HepG2 (cell line): ENCODE measurements at places on chromosomes 11 and 22.

DNA sequence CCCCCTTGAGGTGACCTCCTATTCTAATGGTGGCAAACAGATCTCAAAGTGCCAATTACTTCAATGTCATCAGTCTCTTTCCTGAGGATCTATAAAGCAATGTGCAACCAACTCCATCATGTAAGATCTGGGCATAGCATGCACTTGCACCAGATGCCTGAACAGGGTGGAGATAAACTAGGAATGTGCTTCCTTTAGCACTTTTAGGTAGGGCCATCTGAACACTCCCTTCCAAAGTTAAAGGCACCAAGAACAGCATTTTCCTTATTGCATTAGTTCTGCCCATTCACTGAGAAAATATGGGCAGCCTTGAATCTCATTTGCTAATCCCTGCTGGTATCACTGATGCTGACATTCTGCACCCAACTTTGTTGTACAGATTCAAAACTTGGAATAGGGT, 112.0 kb downstream of the SGSM3 start:
- no peak for DNase-seq

- no peak for DNase-seq
Observed at GRCh38 chr11:27205250-27205649, 157.8 kb downstream of the CCDC34 start.

DNA sequence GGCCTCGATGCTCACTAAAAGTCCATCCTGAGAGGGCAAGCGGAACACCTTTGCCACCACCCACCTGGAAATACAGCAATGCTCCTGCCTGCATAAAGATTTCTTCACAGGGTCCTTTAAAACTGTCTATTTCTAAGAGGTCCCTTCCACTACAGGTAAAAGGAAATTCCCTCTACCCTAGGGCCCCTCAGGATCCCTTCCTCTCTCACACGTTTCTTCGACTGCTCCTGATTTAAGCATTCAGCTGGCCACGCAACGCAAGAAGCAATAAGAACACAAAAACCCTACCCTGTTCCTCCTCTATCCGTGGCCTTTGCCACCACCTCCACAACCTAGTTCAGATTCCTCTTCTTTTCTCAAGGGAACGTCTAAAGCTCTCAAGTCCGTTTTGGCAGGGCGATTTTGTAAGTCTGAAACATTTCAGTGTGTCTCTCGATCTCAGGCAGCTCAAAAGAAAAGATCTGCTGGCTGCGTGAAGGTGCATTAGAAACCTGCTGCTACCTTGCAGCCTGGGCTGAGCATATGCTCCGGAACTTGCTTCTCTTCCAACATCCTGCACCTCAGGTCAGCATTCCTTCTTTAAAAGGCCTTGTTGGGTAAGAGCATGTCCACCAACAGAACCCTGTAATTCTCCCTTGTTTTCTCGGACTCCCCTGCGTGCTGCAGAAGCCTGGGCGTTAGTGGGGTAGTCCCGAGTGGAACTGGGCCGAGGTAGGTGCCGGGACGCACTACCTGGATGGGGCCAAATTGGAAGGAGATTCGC, 1.6 kb downstream of the LGR4 start:
- peak; percentile 21 for DNase-seq

GRCh38 chr22:33684087-33684486, 236.2 kb downstream of the LARGE1 start:
- DNase-seq, result no peak

GRCh38 chr11:16087886-16088285, 268.5 kb downstream of the SOX6 start:
- DNase-seq, result no peak

DNA sequence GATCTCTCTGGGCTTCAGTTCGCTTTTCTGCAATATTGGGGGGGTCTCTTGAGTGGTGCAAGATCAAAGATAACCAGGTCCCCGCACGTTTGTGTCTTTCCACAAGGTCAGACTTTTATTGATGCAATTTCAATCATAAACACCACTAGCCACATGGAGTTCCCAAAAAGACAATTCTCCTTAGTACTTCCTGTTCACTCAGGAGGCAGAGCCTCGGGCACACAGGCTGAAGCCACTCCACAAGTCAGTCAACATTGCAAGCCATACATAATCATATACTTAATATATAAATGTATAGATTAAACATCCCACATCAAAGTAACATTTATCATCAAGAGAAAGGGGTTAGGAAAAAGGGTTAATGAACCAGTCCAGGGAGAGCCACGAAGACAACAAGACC, 12.0 kb downstream of the ST14 start:
- no peak for DNase-seq

GRCh38 chr11:113242767-113243397, 71.5 kb upstream of the TTC12 start:
- DNase-seq, result no peak

DNA sequence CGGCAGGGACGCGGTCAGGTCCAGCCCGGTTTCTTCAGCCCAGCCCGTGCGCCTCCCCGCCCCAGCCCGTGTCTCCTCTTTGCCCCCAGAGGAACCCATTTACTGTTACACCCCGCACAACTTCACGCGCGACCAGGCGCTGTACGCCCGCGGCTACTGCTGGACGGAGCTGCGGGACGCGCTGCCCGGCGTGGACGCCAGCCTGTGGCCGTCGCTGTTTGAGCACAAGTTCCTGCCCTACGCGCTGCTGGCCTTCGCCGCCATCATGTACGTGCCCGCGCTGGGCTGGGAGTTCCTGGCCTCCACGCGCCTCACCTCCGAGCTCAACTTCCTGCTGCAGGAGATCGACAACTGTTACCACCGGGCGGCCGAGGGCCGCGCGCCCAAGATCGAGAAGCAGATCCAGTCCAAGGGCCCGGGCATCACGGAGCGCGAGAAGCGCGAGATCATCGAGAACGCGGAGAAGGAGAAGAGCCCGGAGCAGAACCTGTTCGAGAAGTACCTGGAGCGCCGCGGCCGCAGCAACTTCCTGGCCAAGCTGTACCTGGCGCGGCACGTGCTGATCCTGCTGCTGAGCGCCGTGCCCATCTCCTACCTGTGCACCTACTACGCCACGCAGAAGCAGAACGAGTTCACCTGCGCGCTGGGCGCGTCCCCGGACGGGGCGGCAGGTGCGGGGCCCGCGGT, 6.5 kb downstream of the PANX2 start:
- no peak for DNase-seq

DNA sequence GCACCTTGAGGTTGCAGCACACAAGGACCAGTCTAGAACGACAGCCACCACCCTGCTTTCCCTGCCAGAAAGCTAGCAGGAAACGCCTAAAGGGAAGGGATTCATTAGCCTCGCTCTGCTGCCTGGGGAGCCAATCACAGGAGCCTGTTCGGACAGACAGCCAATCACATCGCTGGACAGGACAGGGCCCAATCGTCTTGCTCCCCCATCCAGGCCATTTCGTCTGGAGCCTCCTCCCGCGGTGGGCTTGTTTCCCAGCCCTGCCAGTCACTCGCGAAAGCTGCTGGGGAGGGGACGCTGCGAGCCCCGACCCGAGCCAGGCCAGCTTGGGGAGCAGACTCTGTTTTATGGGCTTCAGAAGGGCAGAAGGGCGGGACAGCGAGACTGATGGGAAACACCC, 79.8 kb upstream of the NCAM1 start:
- no peak for DNase-seq

DNA sequence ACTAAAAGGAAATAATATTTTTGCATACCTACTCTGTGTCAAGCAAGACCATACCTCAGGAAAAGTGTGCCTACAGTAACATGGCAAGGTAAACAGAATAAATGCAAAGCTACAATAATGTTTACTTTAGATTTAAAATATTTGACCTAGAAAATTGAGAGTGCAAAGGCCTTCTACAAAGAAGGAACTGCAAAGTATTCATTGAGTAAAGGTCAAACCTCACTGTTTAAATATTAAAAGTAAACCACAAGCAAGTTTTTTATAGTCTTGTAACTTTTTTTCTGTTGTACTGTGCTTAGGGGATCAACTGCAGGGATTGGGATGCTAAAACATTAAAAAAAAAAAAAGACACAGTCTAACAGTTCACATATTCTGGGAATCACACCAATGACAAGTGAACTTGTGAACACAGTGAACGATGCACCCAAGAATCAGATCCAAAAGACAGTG, 48.8 kb downstream of the CWF19L2 start:
- peak; percentile 89 for DNase-seq

DNA sequence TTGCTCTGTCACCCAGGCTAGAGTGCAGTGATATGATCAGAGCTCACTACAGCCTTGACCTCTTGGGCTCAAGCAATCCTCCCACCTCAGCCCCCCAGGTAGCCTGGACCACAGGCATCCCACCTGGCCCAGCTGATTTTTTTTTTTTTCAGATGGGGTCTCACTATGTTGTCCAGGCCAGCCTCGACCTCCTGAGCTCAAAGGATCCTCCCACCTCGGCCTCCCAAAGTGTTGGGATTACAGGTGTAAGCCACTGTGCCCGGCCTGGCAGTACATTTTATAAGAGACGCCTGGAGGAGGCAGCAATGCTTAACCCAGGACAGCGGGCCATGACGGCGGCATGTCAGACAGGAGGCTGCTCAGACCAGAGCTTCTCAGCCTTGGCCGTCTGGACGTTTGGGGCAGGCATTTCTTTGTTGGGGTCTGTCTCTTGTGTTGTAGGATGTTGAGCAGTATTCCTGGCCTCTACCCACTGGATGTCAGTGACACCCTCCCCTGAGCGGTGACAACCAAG, 4.3 kb downstream of the LGALS2 start:
- no peak for DNase-seq

GRCh38 chr11:123330948-123331347, 99.1 kb upstream of the GRAMD1B start:
- DNase-seq, result no peak

DNA sequence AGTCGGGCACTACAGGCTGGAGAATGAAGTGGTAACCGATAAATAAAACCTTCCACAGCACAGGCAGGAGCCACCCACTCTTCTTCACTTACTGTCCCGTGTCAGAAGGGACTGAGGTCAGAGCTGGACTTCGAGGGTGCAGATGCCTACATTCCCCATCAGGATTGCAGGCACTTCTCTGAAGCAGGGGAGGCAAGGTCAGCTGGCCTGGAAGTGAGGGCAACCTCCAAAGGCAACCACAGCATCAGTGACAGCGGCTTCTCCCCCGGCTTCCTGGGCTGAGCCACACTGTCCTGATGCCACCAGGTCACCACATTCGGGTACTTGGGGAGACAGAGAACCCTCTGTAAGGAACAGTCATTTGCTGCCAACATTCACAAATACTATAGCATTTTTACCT, 22.7 kb downstream of the TCIRG1 start:
- no peak for DNase-seq

DNA sequence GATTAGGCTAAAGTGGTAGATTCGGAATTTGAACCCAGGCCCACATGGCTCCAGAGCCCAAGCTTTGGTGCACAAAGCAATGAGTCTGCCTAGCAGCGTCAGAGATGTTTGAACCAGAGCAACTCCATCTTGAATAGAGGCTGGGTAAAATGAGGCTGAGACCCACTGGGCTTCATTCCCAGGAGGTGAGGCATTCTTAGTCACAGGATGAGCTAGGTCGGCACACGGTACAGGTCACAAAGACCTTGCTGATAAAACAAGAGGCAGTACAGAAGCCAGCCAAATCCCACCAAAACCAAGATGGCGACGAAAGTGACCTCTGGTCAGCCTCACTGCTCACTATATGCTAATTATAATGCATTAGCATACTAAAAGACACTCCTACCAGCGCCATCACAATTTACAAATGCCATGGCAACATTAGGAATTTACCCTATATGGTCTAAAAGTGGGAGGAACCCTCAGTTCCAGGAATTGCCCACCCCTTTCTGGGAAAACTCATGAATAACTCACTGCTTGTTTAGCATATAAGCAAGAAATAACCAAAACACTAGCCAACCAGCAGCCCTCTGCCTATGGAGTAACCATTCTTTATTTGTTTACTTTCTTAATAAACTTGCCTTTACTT, 40.3 kb upstream of the DAGLA start:
- no peak for DNase-seq

- no peak for DNase-seq
Observed at GRCh38 chr11:995752-996420, 40.6 kb downstream of the MUC6 start.

- no peak for DNase-seq
Observed at GRCh38 chr11:75475767-75476650, 43.0 kb upstream of the KLHL35 start.

DNA sequence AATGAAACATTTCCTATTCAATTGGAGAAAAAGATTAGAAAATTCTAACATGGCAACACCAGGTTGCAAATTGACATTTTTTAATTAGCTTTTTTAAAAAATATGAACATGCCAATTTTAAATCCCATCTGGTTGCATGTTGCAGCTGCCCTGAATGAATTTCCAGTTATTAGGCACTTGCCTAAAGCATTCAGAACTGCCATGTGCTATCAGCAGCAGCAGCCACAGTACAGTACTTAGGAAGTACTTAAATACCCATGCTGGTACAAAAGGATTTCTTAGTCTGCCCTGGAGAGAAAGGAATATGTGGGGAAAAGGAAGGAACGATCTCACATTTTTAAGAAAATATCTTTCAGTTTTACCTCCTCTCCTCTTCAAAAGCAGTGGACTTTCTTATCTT, 46.2 kb downstream of the FAM168A start:
- no peak for DNase-seq

DNA sequence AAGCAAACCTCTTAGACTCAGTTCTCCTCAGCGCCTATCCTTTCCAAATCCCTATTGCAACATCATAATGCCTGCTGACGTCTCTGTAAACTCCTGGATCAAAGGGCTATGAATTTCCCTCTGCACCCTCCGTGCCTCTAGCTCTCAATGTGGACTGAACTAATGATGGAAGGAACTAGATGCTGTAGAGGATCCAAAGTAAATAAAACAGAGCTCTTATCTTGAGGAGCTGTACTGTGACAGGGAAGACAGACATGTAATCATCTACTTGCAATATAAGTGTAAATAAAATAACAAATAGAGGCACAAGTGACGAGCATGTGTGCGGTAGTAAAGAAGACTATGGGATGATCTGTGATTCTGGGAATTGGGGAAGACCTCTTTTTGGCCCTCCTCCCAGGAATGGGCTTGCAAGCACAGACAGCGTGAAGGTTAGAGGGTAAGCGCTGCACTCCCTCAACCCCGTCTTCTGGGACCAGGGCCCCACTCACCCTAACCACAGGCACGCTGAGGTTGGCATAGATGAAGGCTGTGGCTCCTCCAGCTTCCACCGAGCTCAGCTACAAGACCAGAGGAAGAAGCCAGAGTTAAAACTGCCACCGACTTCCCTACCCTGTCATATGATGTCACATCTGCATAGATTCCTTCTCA, 42.2 kb downstream of the P4HA3 start:
- no peak for DNase-seq

- peak; percentile 79 for DNase-seq
Observed at GRCh38 chr22:28817919-28818859, 17.8 kb upstream of the XBP1 start.

- DNase-seq, result no peak
Observed at GRCh38 chr22:27212617-27213177, 555.3 kb downstream of the MIAT start.

DNA sequence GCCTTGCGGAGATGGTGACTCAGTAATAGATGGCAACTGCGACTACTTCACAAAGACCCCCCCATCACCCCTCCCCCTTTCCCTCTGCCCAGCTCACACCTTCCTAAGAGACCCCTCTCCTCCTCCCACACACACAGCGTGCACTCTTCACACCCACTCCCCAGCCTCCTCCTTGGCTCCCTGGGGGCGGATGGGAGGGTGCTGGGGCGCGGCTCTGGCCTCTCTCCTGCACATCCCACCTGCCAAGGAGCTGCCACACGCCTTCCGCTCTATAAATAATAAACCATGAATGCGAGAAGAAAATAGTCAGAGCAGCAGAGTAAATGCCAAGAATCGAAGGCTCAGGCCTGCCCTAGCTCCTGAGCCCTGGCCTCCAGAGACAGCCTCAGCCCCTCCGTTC, 4.5 kb downstream of the P2RX3 start:
- DNase-seq, result no peak
